ENCODE measurements at places on chromosomes 1 and 21.

GRCh38 chr1:179046808-179047635 lies 21.3 kb downstream of the FAM20B start:
- no peak for DNase-seq

GRCh38 chr1:172399756-172400721 lies 20.4 kb upstream of the C1orf105 start:
- no peak for DNase-seq

DNA sequence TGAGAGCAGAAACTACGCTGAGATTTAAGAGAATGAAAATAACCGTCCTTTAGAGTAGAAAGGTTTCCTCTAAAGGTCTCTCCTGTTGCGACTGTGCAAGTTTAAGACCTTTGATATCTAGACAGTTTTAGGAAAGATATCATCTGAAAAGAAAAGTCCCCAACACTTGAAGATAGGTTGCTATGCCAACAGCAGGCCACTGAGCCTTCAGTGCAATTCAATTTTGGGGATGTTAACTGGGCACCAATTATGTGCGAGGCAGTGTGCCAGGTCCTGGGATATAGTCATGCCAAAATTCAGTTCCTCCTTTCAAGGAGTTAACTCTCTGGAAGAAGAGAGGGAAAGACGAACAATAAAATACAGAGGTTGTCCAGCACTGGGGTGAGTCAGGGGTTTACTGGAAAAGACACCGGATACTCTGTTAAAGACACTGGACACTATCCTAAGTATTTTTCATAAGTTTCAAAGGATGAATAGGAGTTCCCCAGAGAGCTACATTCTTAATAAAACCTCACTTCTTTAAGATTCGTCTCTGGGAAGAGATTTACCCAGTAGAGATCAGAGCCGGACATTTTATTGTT lies 25.5 kb upstream of the ZNF281 start:
- DNase-seq, result no peak

GRCh38 chr21:45827881-45828579 lies 153.5 kb upstream of the COL6A1 start:
- no peak for DNase-seq

GRCh38 chr1:247210062-247210375 lies 38.2 kb upstream of the ZNF124 start:
- DNase-seq, result no peak

- DNase-seq, result no peak
Measured at GRCh38 chr1:206754011-206754410, 16.6 kb upstream of the IL19 start.

- no peak for DNase-seq
Measured at GRCh38 chr1:156822680-156823079, 6.0 kb upstream of the SH2D2A start.

DNA sequence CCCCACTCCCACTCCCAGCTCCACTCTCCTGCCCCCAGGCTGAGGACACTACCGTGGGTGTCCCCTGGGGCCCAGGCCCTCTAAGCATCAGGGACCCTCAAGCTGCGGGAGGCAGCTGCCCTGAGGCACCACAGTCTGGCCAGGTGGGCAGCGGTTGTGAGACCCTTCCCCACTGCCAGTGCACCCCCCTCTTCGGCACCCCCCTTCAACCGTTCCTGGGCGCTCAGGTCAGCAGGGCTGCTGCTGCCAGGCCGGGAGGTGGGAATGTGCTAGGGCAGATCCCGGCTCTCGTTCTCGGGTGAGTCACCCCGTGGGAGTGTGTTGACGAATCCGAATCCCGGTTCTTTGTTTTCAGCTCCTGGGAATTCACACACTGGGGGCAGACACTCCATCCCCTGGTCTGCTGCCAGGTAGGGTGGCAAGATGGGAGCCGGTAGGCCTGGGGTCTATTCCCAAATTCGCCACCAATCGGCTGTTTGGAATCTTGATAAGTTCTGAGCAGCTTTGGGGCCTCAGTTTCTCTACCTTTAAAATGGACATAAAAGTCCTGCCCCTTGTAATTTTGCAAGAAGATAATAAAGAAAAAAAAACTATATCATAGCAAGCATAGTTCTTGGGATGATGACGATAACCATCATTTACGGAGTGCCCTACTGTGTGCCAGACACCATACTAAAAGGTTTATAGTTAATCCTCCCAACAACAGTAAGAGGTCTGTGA lies 28.5 kb upstream of the CASZ1 start:
- no peak for DNase-seq

DNA sequence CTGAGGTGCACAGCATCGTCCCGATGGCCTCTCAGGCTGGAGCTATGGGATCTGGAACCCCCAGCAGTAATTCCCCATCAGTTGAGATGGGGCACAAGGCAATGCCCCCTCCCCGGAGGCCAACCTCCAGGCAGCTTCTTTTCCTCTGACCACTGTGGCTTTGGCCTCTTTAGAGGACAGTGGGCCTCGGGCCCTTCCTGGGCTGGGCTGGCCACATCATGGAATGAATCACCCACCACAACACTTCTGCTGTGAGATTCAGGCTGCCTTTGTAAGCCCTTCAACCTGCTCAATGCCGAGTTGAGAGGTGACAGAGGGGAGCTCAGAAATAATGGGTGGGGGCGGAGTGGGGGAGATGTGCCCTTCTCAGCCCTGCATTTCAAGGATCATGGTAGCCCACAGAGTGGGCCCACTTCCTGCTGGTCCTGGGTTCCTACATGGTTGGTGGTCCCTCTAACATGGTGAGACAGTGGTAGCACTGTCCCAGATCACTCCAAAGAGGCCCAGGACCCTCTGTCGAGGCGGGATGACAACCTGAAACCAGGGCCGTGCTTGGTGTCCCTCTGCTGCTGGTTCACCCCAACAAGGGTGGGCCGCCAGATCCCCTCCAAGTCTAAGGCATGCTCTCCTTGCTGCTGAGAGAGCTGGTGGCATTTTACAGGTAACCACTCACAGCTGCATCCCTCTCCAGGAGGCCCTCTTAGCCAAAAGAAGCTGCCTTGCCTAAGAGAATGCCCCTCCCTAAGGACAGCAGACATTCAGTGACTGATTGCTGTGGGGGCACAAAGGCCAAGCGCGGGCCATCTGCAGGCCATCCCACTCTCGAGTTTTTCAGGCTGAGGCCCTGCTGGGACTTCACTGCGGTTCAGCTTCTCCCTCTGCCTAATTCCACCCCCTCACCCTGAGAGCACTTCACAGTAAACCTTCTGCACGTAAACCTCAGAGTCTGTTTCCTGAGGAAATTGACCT lies 29.7 kb upstream of the EVA1B start:
- DNase-seq, result no peak

DNA sequence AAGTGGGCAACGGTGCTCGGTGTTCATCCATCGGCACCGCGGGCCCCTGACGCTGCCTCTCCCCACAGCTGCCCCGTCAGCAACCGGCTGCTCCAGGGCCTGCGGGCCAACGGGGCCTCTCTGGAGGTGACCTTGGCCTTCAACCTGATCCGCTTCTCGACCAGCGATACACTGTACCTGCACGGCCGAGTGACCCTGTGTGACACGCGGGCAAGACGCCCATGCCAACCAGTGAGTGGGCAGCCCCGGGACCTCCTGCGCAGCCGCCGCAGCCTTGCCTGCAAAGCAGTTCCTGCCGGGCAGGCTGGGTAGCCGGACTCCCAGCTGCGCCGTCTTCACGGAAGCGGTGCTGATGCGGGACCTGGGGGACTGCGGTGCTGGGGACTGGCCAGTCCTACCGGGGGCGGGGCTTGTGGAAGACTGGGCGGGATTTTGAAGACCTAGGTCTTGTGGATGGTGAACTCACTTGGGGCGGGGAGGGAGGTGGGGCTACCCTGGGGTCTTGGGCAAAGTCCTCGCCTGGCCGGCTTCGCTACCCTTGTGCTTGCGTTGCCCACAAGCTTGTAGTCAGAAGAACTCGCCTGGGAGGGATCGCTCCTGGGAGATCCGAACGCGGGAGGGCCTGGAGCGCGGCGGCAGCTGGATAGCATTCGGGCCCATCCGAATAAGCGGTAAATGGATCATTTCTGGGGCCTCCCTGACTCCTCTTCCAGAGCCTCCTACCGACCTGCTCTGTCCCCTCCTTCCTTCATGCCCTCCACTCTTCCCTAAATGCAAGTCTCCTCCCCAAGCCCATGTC lies 8.8 kb upstream of the CEP85 start:
- DNase-seq, result peak; percentile 47

- no peak for DNase-seq
Measured at GRCh38 chr1:221625026-221625425, 116.9 kb downstream of the DUSP10 start.

DNA sequence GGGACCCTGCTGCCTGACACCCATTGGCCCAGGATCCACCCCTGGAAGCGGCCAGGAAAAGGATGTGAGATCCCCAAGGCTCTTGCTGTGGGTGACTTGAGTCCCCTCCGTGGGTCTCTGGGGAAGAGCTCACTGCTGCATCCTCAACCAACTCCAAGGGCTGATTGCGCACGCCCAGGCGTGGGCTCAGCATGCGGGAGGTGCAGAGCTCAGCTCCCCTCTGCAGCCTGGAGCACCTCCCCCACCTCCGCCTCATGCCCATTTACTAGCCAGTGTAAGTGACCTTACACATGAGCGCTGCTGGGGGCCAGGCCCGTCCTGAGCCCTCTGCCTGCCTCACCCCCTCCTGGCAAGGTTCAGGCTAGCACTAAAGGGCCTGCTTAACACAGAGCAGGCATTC lies 138.4 kb upstream of the VAMP3 start:
- no peak for DNase-seq

GRCh38 chr21:35692311-35692710 lies 368.0 kb downstream of the SETD4 start:
- no peak for DNase-seq

DNA sequence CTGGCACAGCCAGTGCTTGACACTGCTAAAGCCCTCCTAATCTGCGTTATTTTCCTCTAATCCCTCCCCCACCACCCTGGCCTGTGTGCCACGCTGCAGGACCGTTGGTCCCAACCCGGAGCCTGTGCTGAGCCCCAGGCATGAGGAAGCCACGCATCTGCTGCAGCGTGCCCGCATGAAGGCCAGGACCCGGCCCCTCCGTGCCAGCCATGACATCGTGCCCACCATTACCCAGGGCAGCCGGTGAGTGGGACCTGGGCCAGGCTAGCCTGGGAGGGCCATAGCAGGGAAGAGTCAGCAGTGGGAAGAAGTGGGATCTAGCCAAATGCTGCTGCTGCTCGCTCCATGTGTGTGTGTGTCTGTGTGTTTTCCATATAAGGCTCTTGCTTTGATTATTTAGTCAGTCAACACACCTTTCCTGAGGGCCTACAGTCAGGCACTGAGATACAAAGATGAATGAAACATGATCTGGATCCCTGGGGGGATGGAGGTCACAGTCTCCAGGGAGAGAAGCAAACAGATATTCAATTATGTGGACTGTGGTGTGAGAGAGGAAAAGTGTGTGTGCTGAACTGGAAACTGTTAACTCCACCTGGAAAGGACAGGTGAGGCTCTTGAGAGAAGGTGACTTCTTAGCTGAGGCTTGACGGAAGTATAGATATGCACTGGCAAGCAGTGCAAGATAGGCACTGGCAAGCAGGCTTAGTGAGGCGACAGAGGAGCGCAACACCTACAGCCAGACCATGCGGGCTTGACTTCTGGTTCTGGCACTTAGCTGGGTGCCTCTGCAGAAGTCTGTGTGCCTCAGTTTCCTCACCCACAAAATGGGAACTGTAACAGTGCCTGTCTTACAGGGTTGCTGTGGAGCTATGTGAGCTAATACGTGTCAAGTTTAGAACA lies 15.9 kb downstream of the KIAA1614 start:
- no peak for DNase-seq

DNA sequence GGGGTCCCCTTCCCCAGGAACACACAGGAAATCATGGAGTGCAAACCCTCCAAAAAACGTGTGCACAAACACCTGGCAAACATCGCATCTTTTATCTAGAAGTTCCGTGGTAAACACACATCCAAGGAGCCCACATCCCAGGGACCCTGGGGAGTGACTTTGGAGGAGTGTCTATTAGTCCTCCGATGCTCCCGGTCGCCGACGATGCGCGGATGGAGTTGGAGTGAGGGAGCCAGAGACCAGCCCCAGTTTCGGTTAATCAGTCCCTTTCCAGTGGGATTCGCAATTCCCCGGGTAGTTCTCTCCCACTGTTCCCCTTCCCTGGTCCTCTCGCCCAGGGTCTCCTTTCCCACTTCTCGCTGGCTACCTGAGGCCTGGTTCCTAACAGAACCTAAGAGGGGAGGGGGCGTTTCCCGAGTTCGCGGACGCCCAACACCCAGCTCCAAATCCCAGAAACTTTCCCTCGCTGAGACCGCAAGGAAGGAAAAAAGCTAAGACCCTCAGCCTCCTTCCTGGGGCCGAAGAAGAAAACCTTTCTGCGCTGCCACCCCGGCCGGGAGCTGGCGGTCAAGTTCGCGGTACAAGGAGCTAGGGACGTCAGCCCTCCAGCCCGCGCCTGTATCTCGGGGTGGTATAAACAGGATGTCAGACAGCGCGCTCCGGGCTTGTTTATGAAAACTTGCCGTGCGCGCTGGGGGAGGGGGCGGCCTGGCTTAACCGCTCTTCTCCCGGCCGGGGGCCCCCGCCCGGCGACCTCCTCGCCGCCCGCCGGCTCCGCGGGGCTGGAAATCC lies 787 bp downstream of the JAK1 start:
- DNase-seq, result peak; percentile 79

DNA sequence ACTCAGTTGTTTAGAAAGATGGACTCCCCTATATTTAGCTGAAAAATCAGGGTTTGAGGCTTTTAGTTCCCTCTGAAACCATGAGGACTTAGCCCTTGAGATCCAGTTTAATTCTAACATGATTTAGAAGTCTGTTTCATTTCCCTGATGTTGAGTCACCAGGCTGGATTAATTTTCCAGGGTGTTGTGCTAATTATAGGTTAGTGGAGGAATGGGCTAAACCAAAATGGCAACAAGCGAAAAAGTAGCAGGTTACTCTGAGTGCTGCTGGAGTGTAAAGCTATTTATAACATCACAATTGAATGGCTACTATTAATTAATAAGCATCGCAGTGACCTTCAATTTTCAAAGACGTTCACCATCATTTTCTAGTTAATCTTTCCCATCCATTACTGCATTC lies 15.5 kb upstream of the USP24 start:
- no peak for DNase-seq

GRCh38 chr1:206589206-206589605 lies 23.1 kb downstream of the EIF2D start:
- no peak for DNase-seq

- no peak for DNase-seq
Measured at GRCh38 chr1:161122967-161123366, 5.1 kb downstream of the NIT1 start.

GRCh38 chr1:24091971-24092482 lies 19.9 kb downstream of the MYOM3 start:
- no peak for DNase-seq

DNA sequence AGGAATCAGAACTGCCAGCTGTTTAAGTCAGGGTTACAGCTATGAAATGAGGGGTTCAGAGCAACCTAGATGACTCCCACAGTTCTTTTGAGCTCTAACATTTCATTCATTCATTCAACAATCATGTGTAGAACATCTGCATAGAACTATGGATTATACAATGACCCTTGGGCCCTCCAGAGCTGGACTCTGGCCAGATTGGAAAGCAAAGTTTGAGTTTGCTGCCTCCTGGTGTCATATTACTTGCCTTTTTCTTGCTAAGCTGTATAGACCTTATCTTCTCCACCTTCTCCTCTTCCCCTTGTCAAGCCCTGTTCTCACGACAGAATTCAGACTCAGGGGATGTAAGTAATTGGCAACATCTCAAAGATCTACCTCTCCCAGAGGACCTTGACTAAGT lies 4.0 kb downstream of the CASQ2 start:
- DNase-seq, result no peak

All from coronary artery (tissue), 2 donors.